ENCODE measurements at places on chromosomes 12 and 14. TPM values are rescaled to one million over a fixed set of nuclear protein-coding genes. Genes with fewer than 3 reads are reported as not detected.

The C1QL4 gene
- total RNA-seq: 0.06 TPM

The KRT6C gene
- not detected for total RNA-seq

The SLC38A4 gene
- 0.26 TPM for total RNA-seq

The RNASE3 gene
- total RNA-seq: not detected

The HOTAIR gene
- total RNA-seq: not detected

The CLEC2A gene
- not detected for total RNA-seq

The MYH6 gene
- not detected for total RNA-seq

The BDKRB2 gene
- total RNA-seq: 0.75 TPM

The OR6C2 gene
- not detected for total RNA-seq

The MANSC1 gene
- total RNA-seq: 6.8 TPM
